Left renal pelvis (tissue), 4 donors: ENCODE measurements at places on chromosomes 7 and 10.

DNA sequence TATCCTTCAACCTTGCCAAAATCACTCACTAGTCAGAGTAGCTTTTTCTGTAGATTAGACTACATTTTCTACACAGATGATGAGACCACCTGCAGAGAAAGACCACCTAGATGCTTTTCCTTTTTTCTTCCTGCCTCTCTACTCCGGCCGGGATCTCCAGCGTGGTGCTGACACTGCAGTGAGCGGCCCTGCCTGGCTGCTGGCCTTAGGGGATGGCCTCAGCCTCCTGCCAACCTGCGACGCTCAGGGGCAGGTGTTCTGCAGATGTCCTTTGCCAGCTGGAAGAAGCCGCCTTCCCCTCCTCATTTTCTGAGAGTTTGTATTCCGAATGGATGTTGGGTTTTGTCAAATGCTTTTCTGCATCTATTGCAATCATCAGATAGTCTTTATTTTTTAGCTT lies 43.5 kb upstream of the NKX6-2 start:
- no peak for DNase-seq

DNA sequence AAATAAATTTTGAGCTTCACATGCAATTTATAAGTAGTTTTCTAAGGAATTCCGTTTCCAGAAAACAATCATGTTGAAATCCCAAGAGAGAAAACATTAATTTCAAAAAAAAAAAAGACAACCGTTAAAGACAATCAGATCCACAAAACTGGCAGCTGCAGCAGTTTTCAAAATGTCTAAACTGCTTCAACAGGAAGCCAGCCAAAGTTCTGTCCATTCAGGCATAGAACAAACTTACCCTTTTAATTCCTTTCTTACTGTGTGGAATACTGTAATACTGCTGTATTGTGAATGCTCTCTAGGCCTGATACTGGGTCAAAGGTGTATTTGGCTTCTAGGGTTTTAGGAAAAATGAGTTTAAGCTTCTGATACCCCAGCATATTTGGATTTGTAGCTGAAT lies 31.6 kb downstream of the HOXA1 start:
- no peak for DNase-seq

DNA sequence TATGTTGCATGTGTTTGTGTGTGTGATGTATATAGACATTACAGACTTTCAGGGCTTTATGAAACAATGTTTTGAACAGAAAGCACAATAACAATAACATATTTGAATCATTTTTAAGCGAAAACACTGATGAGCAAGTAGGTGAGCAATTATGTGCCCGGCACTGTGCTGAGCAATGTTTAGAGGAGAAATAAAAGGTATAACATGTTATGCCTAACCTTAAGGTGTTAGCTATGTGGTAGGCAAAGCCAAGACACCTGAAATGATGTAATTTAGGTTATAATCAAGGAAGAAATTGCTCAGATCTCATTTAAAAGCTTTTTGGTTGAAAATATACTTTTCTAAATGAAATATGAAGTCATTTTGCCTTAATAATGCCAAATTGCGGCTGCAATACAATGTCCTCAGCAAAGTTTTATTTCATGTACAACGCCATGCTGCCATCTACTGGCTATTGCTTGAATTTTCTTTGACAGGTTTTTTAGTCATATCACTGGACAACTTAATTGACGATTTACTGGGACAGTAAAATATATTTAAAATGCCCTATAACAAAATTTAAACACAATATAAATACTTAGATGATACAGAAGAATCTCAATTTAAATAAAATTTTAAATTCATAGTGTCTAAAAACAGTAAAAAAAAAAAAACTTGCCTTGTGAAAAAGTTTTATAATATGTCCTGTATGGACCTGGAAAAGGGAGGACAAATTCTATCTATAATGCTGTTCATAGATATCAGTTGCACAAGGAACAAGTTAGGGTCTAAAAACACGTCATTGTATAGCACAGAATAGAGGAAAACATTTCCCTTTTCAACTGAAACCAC lies 131.1 kb upstream of the CDK1 start:
- peak; percentile 24 for DNase-seq

- DNase-seq: no peak
These were observed 202.7 kb downstream of the DIP2C start for GRCh38 chr10:486666-487322.

GRCh38 chr10:89466599-89467035 lies 52.2 kb downstream of the IFIT5 start:
- DNase-seq: no peak

DNA sequence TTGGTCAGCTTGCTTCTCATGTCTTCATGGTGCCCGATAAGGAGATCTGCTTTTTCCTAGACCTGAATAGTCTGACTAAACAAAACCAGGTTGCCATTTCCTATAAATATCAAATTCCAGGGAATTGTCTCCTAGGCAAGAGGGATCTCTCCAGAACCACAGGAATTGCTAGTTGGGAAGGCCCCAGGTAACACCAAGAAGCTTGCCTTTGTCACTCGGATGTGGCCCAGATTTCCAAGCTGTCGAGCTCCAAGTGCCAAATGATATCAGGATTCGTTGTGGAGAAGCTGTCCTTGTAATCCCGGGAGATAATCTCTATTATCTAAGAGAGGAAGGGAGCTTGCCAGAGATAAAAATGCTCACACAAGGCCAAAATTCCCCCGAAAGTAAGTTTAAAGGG lies 1288.5 kb upstream of the AUTS2 start:
- DNase-seq: no peak

- no peak for DNase-seq
These were observed 1.2 kb upstream of the HHEX start for GRCh38 chr10:92688573-92688926.

DNA sequence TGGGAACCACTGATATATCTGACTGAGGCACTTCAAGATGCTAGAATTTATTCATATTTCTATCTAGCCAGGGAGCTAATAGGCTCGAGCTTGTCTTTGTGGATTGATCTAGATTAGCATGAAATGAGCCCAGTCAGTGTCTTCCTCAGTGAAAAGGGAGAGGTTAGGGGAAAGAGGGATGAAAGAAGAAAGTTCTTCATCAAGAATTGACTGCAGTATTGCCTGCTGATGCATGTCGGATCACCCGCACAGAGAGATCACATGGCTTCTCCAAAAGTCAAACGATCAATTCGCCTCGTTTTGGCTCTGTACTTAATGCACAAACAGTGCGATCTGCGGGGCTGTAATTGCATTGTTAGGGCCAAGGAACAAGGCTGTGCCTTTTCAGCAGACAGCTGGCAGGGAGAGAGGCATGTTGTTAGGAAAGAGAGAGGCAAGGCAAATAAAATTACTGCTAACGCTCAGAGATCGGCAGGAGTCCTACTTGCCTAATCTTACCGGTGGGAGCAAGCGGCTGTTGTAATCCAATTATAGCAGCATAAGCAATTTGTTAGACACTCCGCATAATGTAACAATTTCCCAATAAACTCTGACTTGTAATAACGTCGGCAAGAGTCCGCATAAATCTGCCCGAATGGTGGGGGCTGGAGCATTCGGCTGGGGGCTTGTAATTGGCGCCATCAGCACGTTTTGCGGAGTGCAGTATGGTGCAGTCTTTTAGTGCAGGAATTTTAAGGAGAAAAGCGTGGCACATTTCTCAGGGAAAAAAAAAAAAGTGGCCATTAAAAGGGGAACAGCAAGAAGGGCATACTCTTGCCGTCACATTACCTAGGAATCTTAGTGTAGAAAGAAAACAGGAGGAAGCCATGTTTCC lies 102.1 kb downstream of the POLL start:
- no peak for DNase-seq

DNA sequence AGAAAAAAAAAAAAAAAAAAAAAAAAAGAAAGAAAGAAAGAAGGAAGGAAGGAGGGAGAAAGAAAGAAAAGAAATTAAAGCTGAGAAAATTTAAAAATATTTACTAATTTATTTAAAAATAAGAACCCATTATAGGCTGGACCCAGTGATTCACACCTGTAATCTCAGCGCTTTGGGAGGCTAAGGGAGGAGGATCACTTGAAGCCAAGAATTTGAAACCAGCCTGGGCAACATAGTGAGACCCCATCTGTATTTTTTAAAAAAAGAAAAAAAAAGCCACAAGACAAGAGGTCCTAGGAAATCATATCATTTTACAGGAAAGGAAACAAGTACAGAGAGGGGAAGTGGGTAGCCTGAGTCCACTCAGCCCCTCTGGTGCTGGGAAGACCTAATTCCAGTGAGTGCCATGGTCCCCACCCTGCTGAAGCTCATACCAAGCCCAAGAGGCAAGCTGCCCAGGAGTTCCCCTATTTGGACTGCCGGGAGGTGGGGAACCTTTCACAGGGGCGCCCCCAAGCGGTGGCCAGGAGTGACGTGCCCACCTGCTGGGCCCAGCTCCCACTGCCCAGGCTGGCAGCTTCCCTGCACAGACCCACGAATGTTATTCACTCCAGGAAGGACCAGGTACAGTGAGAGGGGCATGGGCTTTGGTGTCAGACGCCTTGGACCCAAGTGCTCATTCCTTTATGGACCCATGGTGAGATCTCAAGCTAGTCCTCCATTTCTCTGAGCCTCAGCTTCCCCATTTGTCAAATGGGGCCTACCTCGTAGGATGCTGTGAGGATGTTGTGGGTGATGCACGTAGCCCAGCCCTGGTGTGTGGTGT lies 133.6 kb downstream of the ZMIZ1 start:
- no peak for DNase-seq

- no peak for DNase-seq
These were observed 9.2 kb upstream of the HNRNPF start for GRCh38 chr10:43417950-43418768.

GRCh38 chr7:47640265-47640664 lies 58.4 kb upstream of the TNS3 start:
- DNase-seq: no peak

GRCh38 chr7:130401101-130401500 lies 20.8 kb downstream of the CPA1 start:
- no peak for DNase-seq

GRCh38 chr10:34506786-34507185 lies 308.3 kb downstream of the PARD3 start:
- DNase-seq: no peak

DNA sequence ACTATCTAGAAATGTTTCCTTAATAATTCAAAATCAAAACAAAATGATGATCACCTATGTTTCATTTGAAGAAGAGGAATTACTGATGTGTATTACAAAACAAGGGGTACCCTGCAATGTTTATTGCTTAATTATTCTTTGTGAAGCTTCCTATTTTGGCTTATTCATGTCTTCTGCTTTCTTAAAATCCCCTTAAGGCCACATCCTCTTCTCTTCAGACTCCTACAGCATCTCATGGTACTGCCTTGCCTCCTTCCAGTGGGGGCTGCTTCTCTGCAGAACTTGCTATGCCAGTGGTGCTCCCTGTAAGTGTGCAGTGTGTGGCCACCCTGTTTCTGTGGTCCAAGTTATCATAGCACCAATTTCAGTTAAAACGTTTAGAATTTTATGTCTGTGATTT lies 35.0 kb downstream of the CCDC146 start:
- DNase-seq: no peak

GRCh38 chr7:101488826-101489572 lies 126.3 kb downstream of the COL26A1 start:
- DNase-seq: no peak

DNA sequence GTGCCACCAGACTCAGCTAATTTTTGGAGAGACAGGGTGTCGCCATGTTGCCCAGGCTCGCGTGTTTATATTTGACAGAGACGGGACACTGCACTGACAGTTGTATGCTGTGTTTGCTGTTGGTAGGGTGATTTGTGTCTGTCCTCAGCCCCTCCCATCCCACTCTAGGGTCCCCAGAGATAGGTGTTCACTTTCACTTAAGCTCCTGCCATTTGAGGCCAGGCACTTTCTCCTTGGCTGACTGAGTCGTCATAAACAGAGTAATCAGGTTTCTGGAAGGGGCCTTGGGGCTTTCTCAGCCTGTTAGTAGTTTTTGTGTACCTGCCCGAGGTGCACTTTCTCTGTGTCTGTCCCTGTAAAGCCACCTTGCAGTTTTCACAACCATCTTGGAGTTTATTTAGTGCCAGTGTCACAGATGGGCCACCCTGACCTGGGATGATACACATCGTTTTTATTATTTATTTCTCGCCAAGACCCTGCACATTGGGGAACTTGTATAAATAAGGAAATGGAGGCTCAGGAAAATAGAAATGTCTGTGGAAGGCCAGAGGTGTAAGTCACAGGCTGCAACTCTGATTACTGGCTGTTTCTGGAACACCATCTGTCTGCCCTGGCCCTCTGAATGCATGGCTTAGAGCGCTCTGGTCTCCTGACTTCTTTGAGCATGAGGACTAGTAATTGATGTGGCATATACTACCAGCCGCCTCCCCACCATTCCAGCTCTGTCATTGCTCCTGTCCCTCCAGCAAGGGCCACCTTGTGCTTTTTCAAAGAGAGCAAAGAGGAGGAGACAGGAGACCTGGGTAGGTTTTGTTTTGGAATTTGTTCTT lies 81.9 kb upstream of the PDCD4 start:
- no peak for DNase-seq

DNA sequence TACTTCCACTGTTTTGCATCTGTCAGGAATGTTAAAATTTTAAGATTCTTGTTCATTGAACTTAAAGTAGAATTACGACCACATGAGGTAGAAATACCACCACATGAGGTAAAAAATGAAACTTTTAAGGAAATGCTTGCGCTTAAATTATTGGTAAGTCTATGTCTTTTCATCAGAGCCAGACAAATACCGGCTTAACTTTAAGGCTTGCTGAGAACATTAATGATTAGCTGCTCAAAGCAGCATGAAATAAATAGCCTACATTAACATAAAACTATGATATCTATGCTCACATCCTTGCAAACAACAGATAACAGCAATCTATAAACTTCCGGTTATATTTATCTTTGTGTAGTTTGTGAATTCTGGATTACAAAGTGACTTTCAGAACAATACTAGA lies 26.9 kb upstream of the SCIN start:
- no peak for DNase-seq

- no peak for DNase-seq
These were observed 123.5 kb upstream of the ZNF32 start for GRCh38 chr10:43772171-43772570.

DNA sequence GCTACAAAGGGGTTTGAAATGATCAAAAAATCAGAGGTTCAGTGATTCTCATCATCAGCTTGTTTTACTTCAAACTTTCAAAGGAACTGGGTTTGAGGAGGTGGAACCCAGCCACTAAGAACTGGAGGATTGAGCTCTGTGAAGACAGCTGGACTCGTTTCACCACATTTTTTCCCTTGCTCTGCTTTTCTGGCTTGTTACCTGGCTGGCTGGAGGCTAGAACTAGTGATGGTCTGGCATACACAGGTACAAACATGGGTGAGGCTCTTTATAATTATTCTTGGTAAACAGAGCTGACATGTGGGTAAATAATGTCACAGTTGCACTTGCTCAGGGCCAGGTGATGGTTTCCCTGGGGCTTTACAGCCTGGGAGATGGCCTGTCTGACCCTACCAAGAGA lies 352.5 kb downstream of the FGFR2 start:
- no peak for DNase-seq

GRCh38 chr7:36758879-36759278 lies 34.6 kb upstream of the AOAH start:
- no peak for DNase-seq
